Posterior cingulate gyrus (tissue), 11 donors: ENCODE measurements at places on chromosomes 5 and 9.

DNA sequence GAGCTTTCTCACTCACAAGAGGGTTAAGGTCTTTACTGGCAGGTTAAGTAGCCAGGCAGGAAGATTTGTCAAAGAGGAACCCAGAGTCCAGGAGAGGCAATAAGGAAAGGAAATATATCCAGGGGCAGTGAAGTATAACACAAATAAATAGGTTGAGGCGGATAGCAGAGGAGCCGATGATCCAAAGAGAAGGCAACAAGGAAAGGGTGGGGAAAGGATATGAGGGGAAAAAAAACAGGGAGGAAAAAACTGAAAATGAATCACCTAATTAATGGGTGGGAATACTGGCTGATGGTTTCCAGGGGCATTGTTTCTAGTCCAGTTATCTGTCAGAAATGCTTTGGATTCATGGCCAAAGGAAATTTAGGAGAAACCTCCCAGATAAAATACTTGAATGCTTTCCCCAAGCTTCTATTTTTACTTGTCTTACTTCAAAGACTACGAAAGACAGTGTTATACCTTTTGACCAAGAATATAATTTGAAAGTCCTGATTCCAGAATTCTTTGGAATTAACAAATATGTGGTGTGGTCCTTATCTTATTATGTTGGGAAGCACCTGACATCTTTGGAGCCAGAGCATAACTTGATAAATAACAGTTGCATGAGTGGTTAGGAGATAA lies 146.5 kb downstream of the AOPEP start:
- DNase-seq: no peak

DNA sequence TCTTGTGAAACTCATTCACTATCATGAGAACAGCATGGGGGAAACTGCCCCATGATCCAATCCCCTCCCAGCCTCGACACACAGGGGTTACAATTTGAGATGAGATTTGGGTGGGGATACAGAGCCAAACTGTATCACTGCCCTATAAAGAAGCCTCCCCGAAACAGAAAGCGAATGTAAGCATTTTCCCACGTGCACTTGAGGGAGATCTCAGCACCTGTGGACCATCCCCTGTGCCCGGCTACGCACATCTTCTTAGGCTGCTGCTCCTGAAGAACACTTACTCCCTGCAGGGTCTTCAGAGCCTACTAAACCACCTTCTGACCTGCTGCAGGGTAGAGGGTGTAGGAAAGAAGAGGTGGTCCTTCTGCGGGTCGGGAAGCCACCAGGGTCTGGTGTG lies 410.2 kb upstream of the IRX2 start:
- no peak for DNase-seq

- DNase-seq: no peak
Measured at GRCh38 chr9:91488341-91488740, 64.7 kb upstream of the NFIL3 start.

GRCh38 chr5:79032031-79032695 lies 37.3 kb downstream of the DMGDH start:
- DNase-seq: no peak

- no peak for DNase-seq
Measured at GRCh38 chr5:107557051-107557658, 113.6 kb downstream of the EFNA5 start.

DNA sequence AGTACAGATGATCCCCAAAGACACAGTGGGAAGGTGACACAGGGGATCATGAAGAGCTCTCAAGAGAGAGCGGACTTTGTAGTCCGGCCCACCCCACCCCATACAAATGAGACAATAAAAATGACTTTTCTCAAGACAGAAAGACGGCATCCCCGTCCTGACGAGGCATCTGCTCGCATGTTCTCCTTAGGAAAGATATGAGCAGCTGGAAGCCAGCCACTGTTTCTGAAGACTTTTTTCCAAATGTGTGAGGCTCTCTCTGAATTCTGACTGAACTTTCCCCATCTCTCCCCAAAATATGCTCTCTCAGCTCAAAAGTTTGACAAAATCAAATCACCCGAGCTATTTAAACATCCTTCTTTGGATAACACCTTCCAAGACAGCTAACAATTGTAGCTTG lies 105.2 kb downstream of the RFK start:
- DNase-seq: no peak

DNA sequence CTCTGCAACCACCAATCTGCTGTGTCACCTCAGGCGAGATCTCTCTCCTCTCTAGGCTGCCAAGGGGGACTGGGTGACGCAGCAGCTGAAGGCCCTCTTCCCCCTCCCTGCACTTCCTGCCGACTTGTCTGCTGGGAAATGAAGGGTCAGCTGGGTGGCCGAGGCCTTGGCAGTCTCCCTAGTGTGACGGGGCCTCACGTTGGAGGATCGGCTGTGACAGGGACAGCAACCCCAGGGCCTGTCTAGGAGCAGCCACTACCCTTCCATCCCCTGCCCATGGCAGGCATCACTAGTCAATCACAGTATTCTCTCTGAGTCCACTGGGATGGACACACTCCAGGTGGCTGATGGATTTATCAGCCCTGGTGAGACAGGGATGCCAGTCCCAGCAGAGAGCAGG lies 107.3 kb upstream of the SARDH start:
- no peak for DNase-seq

DNA sequence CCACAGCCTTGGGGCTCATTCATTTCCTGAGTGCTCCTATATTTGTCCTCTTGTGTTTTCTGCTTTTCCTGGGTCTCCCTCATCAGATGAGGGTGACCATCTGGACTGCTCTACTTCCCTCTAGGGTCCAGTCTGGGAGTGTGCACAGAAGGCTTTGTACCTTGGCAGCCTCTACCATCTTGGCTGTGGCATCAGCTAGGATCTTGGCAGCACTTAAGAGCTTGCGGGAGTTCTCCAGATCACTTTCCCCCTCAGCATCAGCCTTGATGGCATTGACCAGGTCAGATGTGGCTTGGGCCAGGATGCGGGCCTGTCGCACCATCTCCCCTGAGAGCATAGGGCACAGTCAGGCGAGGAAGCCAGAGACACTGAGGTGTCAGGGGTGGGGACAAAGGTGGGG lies 15.8 kb downstream of the TLN1 start:
- no peak for DNase-seq

DNA sequence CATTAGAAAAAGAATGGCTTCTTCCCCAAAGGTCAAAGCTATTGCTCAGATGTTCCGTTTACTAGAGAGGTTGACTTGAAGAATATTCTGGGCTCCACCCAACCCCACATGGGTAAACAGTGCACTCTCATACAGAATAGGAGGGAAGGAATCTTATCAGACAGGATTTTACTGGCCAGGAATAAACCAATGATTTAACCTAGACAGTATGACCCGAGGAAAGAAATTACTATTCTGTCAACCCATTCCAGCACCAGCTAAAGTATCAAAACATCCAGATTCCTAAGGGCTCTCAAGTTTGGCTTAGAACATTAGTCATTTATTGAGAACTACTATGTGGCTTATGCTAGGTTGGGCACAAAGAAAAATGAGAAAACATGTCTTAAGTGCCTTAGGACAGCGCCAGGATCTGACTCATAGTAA lies 493.6 kb upstream of the KLF4 start:
- DNase-seq: no peak

GRCh38 chr5:44713446-44713845 lies 95.3 kb upstream of the MRPS30 start:
- DNase-seq: no peak

GRCh38 chr9:99192786-99193465 lies 28.8 kb downstream of the ALG2 start:
- no peak for DNase-seq

GRCh38 chr9:132743931-132744479 lies 73.7 kb downstream of the GTF3C4 start:
- DNase-seq: no peak

- no peak for DNase-seq
Measured at GRCh38 chr9:18480662-18481093, 6.7 kb downstream of the ADAMTSL1 start.

DNA sequence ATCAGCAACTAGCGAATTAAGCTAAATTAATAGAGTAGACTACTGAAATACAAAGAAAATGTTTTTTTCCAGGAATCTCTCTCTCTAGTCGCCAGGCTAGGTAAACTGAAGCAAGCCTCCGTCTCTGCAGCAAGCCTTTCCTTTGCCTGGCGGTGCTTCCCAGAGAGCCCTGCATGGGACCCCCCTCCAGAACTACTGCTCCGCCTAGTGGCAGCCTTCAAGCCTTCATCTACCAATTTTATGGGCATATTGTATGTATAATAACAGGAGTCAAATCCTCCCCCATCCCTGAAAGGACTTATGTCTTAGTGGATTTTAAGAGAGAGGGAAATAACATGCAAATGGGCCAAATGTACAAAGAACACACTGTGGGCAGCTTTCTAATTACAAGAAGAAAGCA lies 241.9 kb downstream of the SAXO1 start:
- DNase-seq: no peak

- DNase-seq: no peak
Measured at GRCh38 chr5:116566251-116566650, 8.4 kb downstream of the SEMA6A start.

DNA sequence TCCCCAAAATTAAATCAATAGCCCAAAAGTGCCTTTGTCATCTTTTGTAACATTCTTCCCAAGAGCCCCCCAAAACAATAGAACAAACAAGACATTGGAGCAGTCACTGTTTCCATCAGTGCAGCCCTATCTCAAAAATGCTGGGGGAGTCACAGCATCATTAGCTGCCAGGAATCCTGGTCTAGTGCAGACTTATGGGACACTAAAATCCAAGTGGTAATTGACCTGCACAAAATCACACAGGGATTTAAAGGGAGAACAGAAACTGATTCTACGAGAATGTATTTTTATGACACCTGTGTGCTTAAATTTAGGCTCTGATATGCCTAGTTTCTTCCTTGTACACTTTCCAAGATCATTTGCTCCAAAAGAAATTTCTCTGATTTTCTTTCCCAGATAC lies 172.9 kb downstream of the GLIS3 start:
- DNase-seq: no peak

DNA sequence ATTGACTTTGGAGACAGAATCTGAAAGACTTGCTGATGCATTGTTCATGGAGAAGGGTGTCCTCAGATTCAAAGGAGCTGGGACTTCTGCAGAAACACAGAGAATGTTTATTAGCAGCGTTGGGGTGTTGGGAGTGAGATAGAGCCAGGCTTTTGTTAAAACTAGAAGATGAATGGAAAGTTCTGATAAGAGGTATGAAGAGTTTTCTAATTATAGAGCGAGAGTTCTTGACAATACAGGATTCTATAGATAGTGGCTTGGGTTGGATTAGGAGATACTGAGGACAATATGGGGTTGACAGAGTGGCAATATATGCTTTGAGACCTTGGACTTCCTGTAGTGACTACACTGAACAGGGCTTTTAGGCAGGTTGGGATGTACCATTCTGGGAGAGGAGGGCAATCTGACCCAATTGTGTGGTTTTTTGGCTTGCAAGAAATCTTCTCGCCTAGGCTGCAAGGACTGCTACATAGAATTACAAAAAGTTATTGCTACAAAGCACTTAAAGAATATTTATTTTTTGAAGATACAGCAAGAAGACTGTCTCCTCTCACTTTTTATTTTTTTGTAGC lies 83.1 kb downstream of the FER start:
- no peak for DNase-seq

DNA sequence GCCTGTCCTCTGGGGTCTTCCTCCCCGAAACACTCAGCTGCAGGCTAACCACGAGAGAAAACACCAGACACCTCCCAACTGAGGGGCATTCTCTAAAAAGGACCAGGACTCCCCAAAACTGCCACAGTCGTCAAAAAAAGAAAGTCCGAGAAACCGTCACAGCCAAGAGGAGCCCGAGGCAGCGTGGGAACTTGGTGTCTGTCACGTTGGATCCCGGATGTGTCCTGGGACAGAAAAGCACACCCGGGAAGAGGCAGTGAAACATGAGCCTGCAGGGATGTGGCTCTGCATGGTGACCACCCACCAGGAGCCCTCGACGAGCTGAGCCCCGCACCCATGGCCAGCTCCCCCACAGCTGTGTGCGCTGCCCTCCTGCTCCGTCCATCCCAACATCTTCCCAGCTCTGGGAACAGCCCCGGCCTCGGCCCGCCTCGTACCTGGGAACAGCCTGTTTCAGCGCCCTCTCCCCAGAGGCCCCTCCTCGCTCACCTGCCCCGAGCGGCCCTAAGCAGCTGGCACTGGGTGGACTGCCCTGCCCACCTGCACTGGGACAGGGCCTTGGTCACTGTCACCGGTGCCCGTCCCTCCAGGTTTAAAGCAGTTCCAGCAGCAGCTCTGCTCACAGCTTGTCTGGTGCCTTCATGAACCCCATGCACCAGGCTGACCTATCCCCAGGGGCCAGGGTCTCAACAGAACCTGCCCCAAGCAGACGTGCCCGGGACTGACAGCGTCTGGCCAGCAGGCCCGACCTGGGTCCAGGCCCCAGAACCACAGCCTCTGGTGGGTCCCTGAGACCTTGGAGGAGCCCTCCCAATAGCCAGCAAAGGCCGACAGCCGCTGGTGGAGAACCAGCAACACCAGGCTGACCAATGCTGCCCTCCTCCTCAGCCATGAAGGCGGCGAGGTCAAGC lies 10.9 kb downstream of the SLC12A7 start:
- no peak for DNase-seq

DNA sequence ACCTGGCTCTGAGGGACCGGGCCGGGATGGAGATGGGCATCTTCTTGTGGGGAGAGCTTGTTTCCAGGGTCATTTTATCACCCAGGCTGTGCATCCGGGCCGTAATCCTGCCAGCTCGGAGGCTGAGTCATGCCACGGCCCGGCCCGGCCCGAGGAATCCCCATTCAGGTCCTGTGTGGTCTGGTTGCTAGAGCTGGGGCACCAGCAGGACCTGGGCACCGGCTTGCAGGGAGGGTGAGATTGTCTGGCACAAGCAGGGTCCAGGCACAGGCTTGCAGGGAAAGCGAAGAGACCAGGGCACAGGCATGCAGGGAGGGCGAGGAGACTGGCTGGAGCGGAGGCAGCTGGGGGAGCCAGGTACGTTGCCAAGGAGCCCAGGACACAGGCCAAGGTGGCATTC lies 106.8 kb downstream of the RXRA start:
- no peak for DNase-seq

DNA sequence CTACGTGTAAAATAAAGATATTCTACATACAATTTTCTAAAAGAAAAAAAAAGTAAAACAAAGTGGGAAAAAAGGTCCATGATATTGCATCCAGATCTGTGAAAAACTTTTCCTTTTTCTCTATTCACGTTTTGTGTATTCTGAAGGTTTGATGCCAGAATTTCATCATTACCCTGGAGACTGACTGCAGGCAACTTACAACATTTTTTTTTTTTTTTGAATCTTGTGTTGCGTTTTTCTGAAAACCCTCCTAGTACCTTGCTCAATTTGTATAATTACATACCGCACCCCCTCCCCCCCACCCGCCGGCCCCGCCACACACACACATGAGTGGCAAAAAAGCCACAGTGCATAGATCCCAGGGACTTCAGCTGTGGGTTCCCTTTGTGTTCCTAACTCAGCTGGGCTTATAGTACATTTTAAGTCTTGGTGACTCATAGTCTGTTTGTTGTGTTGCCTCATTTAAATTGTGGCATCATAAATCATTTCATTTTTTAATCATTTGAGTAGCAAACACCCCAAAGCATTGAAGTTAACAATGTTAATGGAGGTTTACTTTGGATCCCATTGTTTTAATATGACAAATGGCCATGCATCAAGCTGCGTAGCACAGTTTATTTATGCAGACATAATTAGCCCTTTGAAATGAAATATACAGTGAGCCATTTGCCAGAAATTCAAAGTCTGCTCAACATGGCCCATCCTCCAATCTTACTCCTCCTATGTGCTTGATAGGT lies 36.0 kb downstream of the PRDM6 start:
- no peak for DNase-seq

- DNase-seq: no peak
Measured at GRCh38 chr9:76732341-76732958, 31.8 kb upstream of the PCA3 start.

GRCh38 chr5:138461343-138462125 lies 3.7 kb upstream of the EGR1 start:
- DNase-seq: no peak
